Activated CD8-positive, alpha-beta memory T cell treated with anti-CD3 and anti-CD28 coated beads, Interleukin-2, amount 50 U/mL, for 4 hours (primary cell): ENCODE measurements at places on chromosomes 1 and 21.

DNA sequence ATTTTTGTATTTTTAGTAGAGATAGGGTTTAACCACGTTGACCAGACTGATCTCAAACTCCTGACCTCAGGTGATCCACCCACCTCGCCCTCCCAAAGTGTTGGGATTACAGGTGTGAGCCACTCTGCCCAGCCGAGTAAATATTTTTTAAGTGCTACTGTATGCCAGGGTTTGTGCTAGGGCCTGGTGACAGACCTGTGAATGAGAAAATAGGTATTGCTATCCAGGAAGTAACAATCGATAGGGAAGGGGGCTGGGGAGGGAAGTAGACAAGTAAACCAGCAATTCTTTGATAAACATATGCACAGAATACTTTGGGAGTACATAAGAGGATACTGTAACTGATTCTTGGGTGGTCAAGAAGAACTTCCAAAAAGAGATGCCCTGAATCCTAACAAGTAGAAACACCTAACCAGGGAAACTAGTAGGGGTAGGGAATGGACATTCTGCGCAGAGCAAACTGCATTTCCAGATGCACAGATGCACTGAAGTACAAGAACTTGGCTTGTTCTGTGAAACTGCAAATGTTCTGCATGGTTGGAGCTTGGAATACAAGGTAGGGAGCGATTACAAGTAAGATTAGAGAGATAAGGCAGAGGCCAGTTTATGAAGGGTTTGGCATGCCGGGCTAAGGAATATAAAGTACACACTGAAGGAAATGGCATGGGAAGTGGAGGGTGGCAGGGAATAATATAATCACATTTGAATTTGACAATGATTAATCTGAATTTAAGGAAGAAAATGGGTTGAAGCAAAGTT, 19.0 kb upstream of the DOCK7 start:
- DNase-seq = no peak

DNA sequence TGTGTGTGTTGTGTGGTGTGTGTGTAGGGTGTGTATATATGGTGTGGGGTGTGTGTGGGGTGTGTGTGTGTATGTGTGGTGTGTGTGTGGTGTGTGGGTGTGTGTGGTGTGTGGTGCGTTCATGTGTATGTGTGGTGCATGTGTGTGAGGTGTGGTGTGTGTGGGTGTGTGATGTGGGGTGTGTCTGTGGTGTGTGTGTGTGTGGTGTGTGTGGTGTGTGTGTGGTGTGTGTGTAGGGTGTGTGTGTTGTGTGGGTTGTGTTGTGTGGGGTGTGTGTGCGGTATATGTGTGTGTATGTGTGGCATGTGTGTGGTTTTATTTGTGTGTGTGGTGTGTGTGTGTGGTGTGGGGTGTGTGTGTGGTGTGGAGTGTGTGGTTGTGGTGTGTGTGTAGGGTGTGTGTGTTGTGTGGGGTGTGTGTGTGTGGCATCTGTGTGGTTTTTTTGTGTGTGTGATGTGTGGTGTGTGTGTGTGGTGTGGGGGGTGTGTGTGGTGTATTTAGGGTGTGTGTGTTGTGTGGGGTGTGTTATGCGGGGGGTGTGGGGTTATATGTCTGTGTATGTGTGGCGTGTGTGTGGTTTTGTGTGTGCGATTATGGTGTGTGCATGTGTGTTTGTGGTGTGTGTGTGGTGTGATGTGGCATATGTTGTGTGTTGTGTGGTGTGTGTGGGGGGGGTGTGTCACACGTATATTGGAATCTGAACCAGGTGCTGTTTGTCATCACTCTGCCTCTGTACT, 17.1 kb upstream of the ZBTB21 start:
- DNase-seq = no peak

DNA sequence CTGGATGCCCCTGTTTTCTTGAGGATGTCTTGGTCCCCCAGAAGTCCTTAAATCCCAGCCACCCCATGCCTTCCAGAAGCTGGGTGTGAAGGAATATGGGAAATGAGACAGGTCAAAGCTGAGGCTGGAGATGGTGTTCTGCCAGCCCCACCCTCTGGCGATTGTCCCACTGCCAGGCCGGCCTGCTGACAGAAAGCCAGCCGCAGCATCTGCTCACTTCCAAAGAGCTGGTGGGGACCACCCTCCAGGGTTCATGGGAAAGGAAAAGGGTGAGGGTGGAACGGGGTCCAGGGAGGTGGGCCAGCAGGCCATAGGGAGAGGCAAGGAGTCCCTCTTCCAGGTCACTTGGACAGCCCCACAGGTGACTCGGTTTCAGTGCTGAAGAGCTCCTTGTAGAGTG, 1.9 kb upstream of the LINGO4 start:
- DNase-seq = no peak

DNA sequence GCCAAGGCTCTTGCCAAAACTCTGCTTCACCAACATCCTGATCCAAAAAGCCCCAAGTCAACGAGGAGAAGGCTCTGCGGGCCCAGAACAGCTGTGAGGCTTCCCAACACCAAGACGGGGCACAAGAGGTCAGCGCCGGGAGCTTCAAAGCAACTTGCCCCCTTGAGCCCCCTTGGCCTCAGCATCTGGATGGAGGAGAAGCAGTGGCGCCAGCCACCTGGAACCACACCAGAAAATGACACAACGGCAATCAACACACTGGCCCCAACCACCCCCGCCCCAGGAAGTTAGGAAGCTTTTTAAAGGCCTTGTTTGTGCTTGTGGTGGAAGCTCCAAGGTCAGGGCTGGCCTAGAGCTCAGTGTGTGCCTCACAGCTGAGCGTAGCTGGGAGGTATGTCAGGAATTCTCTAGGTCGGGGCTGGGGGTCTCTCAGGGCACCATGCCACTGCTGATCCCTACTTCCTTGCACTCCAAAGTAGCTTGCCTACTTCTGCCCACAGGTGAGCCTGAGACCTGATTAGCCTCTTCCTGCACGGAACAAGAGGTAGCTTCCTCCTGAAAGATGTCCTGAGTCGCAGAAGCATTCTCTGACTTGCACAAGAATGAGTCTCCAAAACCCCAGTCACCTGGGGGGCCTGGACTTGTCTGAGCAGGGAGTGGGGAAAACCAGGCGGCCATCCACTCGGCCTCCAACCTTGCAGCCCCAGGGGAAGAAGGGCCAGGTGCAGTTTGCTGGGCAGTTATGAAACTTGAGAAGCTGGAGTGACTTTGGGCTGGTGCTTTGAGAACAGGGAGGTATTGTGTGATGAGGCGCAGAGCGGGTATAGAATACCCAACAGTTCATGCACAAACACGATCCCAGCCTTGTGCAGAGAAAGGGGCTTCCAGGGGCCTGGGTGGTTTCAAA, 9.7 kb upstream of the SRP9 start:
- no peak for DNase-seq

GRCh38 chr1:47687631-47688460, 250.0 kb downstream of the FOXD2 start:
- DNase-seq = no peak

GRCh38 chr1:155082301-155083051, 3.8 kb downstream of the EFNA3 start:
- DNase-seq = peak; percentile 47

GRCh38 chr1:109113590-109114341, at the start of gene ELAPOR1:
TSS of gene ELAPOR1 (plus strand) at chr1:109114115. CDS start at chr1:109114184, 69 bp downstream.
- DNase-seq = peak; percentile 91

DNA sequence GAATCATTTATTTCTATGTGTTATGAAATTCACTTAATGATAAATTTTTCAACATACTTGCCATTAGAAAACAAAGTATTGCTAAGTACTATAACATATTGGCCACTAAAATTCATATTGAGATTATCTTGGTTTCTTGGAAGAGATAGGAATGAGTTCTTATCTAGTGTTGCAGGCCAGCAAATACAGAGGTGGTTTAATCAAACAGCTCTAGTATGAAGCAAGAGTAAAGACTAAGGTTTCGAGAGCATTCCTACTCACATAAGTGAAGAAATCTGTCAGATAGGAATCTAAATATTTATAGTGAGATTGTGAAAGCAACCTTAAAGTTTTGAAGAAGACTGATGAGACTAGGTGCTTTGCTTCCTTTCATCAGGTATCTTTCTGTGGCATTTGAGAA, 37.9 kb upstream of the FOXE3 start:
- DNase-seq = no peak

DNA sequence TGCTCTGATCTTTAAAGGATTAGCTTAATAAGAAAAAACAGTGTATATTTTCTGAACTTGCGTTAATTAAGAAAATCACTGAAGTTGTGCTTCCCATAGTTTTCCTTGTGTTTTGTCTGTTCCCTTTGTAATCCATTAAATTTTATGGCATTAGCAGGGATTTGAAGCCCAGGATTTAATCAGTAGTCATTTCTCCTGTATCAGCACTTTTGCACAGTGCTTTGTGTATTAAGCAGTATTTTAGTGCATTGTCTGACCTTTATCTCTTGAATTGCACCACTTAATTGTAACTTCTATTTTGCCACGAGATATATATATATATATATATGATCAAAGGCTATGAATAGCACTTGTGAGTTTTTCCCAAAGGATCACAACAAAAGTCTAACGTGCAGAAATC, 133.7 kb downstream of the S1PR1 start:
- DNase-seq = no peak

DNA sequence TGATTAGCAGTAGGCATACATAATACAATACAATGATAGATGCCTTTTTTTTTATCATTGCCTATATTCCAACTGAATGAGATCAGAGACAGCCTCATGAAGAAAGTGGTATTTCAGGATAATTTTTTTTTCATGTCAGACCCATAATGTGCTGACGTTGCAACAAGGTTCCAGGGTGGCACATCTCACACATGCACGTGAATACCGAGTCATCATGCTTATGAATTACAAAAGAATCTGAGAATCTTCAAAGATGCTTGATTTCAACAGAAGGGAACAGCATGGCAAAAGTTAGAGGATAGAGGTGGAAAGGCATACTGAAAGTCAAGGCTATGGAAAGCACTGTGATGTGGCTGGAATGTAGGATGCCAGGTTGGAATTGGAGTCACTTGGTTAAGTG, 5.0 kb upstream of the RNF11 start:
- no peak for DNase-seq

GRCh38 chr1:155856975-155857930, at the start of gene GON4L:
TSS of gene GON4L (minus strand) at chr1:155857214. CDS start at chr1:155853780, 3,434 bp downstream.
- peak; percentile 86 for DNase-seq
